ENCODE measurements at places on chromosomes 2 and 18. TPM values are rescaled to one million over a fixed set of nuclear protein-coding genes. Genes with fewer than 3 reads are reported as not detected.

GRCh38 chr2:236554629-236555282, 14.9 kb upstream of the ACKR3 start:
- H3K27me3 ChIP-seq, result no peaks in the 10 kb centered on the region
- H3K36me3 ChIP-seq, result no peaks in the 10 kb centered on the region
- H3K27ac ChIP-seq, result no peak overlapping the region
- H3K4me3 ChIP-seq, result no peak overlapping the region
- no peak for DNase-seq

DNA sequence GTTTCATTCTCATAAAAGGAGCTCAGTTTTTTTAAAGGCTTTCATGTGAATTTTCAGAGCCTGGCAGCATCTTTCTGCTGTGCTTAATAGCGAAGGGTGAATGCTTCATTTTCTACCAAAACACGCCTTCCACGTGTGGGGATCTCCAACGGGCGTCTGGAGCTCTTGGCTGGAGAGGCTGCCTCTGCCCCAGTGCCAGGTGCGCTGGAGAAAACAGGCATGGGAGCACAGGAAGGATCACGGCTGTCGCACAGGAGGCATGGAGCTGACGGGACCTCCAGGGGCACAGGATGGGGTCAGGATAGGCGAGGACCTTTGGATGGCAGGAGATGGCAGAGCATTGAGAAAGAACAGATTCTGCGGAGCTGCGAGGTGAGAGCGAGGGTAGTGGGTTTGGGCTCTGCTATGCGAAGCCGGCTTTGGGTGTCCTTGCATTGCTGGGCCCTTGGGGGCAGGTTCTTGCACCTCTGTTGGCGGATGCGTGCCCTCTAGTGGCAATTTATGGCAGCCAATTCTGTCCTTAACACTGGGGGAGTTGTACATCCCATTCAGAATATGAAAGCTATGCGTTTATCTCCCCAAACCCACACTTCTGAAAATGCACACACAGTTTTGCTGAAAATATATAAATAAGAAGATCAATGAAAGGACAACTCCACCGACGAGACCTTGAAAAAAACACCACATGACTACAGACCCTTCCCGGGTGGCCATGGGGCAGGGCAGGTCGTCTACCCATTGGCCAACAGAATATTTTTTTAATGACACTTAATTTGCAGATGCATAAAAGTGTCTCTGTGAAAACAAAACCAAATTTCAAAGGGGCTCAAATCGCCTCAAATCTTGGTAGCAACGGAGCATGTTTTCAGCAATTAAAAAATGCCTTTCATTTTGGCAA, 90.4 kb upstream of the SLC35G4 start:
- H3K27me3 ChIP-seq, result no peaks in the 10 kb centered on the region
- no peak overlapping the region for H3K4me3 ChIP-seq
- H3K36me3 ChIP-seq, result no peaks in the 10 kb centered on the region
- H3K27ac ChIP-seq, result no peak overlapping the region

Gene GYPC
- total RNA-seq, result 107 TPM

Gene CLEC4F
- 1.0 TPM for total RNA-seq

Gene TMEM247
- not detected for total RNA-seq

DNA sequence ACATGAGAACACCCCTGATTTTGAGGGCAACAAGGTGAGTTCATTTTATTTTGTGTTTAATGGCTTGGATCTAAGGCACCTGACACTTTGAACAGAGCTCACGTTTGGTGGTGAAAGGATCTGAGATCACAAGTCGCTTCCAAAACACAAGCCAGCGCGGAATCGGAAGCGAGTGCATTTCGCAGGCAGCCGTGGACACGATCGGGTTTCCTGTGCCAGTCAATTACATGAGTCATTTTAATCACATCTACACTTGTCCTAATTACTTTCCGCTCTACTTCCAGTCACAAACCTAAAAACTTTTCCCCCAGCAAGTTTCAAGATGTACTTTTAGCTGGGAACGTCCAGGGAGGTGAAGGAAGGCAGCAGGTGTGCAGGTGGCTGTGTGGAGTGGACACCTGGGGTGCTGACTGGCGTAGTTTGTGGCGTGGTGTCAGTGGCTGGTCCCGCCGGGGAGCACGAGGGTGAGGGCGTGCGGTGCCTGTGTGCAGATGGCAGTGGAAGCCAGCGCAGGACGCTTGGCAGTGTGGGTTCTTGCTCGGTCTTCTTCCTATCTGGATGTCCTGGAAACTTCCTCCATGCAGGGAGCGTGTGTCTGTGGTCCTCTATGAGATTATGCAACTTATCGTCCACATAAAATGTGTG, 75.6 kb downstream of the DCDC2C start:
- no peak overlapping the region for H3K27ac ChIP-seq
- no peaks in the 10 kb centered on the region for H3K36me3 ChIP-seq
- no peaks in the 10 kb centered on the region for H3K4me1 ChIP-seq
- H3K4me3 ChIP-seq, result no peak overlapping the region
- no peaks in the 10 kb centered on the region for H3K27me3 ChIP-seq

DNA sequence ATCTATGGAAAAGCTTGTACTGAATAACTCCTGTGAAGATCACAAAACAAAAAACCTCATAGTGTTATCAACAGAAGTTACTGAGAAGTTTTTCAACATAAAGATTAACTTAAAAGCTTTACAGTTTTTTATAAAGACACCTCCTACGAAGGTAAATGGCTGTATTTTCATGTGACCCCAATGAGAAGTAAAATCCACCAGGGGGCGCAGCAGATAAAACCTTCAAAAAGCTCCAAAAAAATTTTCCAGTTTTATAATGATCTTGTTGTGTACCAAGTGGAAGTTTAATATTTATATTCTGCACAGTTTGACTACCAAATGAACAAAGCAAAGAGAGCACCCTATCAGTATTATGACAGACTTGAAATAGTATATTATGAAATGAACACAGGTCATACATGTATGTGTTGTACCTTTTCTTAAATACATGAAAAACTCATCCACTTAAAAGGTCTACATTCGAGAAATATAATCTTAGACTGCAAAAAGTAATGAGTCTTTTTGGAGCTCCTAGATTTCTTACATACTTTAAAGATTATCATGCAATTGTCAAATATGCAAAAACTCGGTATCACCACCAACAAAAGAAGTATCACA, 38.5 kb downstream of the PNO1 start:
- H3K27ac ChIP-seq, result peak overlapping the region; percentile 0
- no peaks in the 10 kb centered on the region for H3K36me3 ChIP-seq
- H3K4me3 ChIP-seq, result no peak overlapping the region
- H3K4me1 ChIP-seq, result peaks cover 47% of the 10 kb centered on the region
- no peak for DNase-seq

- H3K27me3 ChIP-seq, result no peaks in the 10 kb centered on the region
- no peaks in the 10 kb centered on the region for H3K4me1 ChIP-seq
- H3K4me3 ChIP-seq, result no peak overlapping the region
- no peaks in the 10 kb centered on the region for H3K36me3 ChIP-seq
Observed at GRCh38 chr2:72038524-72038923, 109.1 kb downstream of the CYP26B1 start.

DNA sequence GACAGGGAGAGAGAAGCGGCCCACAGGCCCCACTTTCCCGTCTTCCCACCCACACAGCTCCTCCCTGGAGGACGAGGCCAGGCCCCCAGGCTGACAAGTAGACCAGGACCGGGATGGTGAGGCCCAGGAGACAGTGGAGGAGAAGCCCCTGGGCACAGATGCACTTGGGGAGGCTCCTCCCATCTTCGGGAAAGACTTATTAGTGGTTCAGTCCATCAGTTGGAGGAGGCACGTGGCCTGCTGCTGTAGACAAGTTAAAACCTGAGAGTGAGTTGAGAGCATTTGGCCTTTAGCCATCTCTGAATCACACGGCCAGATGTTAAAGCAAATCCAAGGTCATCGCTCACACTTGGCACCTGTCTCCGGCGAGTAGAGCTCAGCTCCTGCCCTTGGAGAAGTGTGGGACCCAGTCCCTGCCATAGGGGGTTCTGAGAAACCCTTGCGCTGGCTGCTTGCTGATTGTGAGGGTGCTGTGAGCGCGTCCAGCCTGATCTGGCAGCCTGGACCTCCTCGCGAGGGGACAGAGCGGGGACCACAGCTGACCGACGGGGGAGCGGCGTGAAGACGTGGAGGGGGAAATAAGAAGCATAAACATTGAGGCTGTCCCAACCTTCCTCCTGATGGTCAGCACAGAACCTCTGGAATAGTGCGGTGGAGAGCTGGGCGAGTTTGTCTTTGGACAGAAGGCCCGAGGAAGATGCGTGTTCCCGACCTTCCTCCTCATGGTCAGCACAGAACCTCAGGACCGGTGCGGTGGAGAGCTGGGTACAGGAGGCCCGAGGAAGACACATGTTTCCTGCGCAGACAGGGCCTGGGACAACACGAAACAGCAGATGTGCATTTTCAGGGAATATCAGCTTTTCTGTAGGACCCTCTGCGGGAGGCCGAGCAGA, 24.7 kb upstream of the ALLC start:
- DNase-seq, result no peak
- peaks cover 4% of the 10 kb centered on the region for H3K4me1 ChIP-seq
- no peak overlapping the region for H3K4me3 ChIP-seq
- no peak overlapping the region for H3K27ac ChIP-seq
- H3K36me3 ChIP-seq, result no peaks in the 10 kb centered on the region

GRCh38 chr2:10863047-10863446, 48.7 kb upstream of the KCNF1 start:
- no peaks in the 10 kb centered on the region for H3K27me3 ChIP-seq
- no peaks in the 10 kb centered on the region for H3K36me3 ChIP-seq
- H3K27ac ChIP-seq, result no peak overlapping the region
- H3K4me1 ChIP-seq, result no peaks in the 10 kb centered on the region
- DNase-seq, result no peak

Gene FTCDNL1
- 4.1 TPM for total RNA-seq

- H3K4me1 ChIP-seq, result no peaks in the 10 kb centered on the region
- H3K27me3 ChIP-seq, result no peaks in the 10 kb centered on the region
- H3K36me3 ChIP-seq, result no peaks in the 10 kb centered on the region
Observed at GRCh38 chr2:240178564-240178963, 38.1 kb upstream of the OTOS start.

Gene DYTN
- total RNA-seq, result not detected

Gene OSBPL6
- 2.0 TPM for total RNA-seq

Gene CXCR2
- total RNA-seq, result 8.4 TPM

Gene NEB
- 0.57 TPM for total RNA-seq

Gene FKBP1B
- 25.0 TPM for total RNA-seq

DNA sequence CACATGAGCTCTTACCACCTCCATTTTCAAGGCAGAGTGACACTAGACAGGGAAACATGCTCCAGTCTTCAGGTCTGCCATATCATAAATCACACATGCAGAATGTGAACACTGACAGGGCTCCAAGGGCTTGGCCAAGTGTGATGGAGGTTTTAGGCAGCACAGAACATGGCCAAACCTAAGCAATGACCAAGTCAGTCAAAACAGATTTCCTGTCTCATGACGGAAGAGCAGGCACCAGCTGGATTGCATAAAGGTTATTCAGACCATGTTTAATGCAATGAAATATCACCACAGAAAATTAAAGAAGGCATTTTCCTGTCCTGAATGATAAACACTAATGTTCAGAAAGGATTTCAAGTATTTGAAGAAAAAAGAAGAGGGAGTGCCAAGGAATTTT, 72.5 kb downstream of the SUMO1 start:
- no peak overlapping the region for H3K4me3 ChIP-seq
- DNase-seq, result no peak
- H3K27me3 ChIP-seq, result no peaks in the 10 kb centered on the region
- no peaks in the 10 kb centered on the region for H3K36me3 ChIP-seq
- H3K4me1 ChIP-seq, result no peaks in the 10 kb centered on the region
- no peak overlapping the region for H3K27ac ChIP-seq

Gene ALPG
- total RNA-seq, result not detected

DNA sequence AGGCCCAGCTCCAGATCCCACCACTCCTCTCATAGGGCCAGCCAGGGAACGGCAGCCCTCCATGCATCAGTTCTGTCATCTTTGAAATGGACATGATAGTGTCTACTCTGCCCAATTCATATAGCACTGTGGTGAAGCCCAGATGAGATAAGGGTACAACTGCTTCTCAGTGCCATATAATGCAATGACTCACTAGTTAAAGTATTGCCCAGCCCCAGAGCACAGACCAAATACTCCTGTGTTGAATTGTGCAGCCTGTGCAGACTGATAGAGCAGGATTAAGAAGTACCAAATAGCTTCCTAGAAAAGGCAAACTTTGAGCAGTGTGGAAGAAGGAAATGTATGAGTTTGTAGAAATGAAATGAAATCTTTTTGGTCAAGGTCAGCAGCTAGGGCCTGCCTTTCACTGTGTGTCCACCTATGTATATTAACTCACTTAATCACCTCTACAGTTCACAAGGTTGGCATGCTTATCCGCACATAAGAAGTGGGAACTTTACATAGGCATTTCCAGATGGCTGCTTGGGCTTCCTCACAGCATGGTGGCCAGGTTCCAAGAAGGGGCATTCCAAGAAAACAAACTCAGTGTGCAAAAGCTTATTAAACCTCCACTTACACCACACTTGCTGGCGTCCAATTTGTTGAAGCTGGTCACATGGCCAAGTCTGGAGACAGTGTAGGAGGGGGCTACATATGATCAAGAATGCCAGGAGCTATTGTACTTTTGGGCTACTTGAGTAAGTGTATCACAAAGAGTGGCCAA, 102.8 kb upstream of the COPS8 start:
- peaks cover 13% of the 10 kb centered on the region for H3K4me1 ChIP-seq
- H3K4me3 ChIP-seq, result no peak overlapping the region
- DNase-seq, result no peak
- H3K27ac ChIP-seq, result no peak overlapping the region
- H3K27me3 ChIP-seq, result no peaks in the 10 kb centered on the region
- no peaks in the 10 kb centered on the region for H3K36me3 ChIP-seq

Gene UCN
- total RNA-seq, result 4.1 TPM

DNA sequence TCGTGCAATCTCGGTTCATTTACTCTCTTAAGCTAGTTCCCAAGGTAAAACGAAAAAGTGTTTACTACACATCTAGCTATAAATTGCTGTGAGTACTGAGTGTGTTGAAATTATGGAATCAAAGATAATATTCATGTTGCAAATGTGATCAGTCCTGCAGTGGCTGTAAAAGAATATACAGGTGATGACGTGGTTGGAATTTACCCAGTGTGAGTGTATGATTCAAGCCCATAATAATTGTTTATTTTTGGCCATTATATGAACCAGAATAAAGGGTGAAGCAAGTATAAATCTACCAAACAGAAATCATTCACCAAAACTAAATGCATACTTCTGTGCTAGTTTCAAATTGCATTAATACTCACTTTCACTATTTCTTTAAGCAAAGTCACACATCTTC, 1363.6 kb upstream of the CHAC2 start:
- no peaks in the 10 kb centered on the region for H3K4me1 ChIP-seq
- H3K27me3 ChIP-seq, result no peaks in the 10 kb centered on the region
- H3K27ac ChIP-seq, result no peak overlapping the region
- no peaks in the 10 kb centered on the region for H3K36me3 ChIP-seq
- H3K4me3 ChIP-seq, result no peak overlapping the region
